ENCODE measurements at places on chromosomes 7 and 10.
A peak's percentile ranks its signal among the peaks of the same experiment; 100 is the strongest.

DNA sequence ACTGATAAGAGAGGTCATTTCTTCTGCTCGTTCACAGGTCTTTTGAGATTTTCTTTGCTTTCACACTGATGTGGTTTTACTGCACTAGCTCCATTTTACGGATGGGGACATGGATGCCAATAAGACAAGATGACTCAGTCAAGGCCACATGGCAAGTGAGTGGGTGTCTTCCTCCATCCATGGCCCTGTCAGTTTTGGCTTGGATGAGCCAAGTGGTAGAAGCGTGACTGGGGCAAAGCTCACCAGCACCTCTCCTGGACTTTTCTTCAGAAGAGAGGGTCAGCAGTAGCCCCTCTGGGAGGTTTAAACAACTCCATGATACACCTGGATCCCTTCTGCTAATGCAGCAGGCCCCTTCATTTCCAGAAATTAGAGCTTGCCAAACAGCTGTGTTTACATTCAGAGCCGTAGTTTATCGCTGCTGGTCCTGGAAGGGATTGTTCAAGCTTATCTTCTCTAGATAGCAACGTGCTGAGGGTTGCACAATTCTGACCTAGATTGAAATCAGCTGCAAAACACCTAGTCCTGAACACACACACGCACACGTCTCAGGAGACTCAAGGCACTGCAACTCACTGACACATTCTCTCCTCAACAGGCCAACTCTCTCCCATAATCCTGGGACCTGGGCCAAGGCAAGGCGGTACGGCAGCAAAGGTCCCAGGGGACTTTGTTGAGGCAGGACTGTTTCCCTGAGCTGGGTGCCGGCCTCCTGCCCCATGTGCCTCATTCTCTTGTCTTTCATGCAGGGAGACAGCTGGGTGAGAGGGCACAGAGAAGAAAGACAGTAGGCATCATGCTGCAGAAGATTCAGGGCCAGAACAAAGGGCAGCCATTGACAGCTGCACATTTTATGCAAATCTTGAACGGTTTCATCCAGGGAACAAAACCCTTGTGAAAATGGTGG lies 14.2 kb upstream of the PDCD4 start:
- DNase-seq = peak; percentile 59

DNA sequence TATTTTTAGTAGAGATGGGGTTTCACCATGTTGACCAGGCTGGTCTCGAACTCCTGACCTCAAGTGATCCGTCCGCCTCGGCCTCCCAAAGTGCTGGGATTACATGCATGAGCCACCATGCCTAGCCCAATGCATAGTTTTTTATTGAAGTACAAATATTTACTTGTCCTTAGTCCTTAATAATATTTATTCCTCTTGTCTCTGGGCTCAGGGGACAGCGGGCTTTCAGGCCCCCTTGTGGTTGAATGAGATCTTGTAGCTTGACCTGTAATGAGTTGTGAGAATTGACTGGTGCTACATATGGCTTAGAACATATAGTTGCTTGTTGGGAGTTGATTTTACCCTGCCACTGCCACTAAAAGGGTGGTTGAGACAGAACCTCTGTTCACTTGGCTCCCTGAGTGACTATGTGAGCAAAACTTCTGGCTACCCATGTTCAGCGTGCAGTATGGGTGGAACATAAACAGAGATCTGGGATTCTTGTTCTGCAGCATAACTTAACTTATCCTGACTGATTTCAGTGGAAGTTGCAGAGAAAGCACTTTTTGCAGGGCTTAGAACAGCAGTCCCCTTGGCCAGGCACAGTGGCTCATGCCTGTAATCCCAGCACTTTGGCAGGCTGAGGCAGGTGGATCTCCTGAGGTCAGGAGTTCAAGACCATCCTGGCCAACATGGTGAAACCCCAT lies 14.9 kb downstream of the CCL26 start:
- DNase-seq = peak; percentile 76

GRCh38 chr10:125057158-125058001 lies 103.0 kb downstream of the CTBP2 start:
- no peak for DNase-seq

GRCh38 chr7:41538810-41539724 lies 163.8 kb downstream of the INHBA start:
- no peak for DNase-seq

GRCh38 chr7:82527851-82528250 lies 84.3 kb upstream of the CACNA2D1 start:
- no peak for DNase-seq

GRCh38 chr10:109924967-109925620 lies 1.8 kb upstream of the XPNPEP1 start:
- DNase-seq = no peak

DNA sequence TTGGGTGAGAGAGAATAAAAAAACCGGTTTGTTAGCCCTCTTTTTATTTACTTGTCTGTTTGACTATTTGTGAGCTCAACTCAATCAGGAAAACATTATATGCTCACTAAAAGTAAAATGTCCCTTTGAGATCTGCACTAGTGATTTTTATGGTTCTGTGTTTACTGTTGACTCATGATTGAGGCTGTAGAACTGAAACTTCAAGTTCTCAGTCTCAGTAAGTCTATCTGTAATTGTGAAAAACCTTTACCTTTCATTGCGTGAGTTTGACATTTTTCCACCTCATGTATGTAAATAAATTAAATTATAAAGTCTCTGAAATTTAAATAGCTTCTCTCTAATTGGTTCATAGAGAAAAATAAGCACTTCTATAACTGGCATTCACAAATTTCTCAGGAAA lies 17.0 kb upstream of the CASD1 start:
- DNase-seq = no peak

- no peak for DNase-seq
Measured at GRCh38 chr7:135741905-135742304, 6.7 kb downstream of the FAM180A start.

- no peak for DNase-seq
Measured at GRCh38 chr10:107072786-107073185, 91.7 kb downstream of the SORCS1 start.

All from endodermal cell (in vitro differentiated cells).